ENCODE measurements at places on chromosomes 12 and 14. TPM values are rescaled to one million over a fixed set of nuclear protein-coding genes. Genes with fewer than 3 reads are reported as not detected.

LRP1 gene
- 464 TPM for total RNA-seq

SERPINA4 gene
- not detected for total RNA-seq

TAS2R31 gene
- total RNA-seq: 2.6 TPM

HNF1A gene
- total RNA-seq: not detected

KRT78 gene
- total RNA-seq: not detected

SMCO2 gene
- total RNA-seq: 0.26 TPM

IL22 gene
- total RNA-seq: not detected

SALL2 gene
- 3.5 TPM for total RNA-seq

TAS2R50 gene
- 2.3 TPM for total RNA-seq

SERPINA9 gene
- total RNA-seq: not detected

DNA sequence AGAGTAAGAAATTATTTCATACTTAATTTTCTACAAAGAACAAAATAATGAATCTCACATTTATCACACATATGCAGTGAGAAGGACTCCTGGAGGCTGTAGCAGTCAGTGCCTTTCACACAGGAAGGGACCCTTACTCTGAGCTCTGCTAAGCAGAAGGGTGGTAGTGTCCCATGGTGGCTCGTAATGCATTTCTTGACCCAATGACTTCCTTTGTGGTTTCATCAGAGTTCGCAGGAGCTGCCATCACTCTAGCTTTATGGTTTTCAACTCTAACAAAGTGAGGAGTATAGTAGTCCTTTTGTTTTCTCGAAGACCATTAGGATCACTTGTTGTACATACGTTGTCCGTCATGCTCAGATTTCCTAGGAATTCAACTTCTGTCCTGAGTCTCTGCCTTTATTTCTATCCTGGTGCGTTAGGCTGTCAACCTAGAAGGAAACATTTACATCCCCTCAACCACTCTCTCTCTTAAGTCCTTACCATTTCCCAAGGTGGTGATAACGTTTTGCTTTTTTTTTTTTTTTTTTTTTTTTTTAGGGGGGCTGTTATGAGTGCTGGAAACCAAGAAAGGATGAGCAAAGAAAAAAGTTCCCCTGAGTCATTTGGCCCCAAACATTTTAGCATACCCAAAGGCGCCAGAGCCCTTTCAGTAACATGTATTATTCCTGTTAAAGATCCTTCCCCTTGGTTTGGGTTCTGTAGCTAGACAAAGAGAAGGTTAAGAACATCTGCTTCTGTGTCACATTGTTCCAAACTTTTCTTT is 37.2 kb downstream of the GABARAPL1 start:
- no peak for DNase-seq

DNA sequence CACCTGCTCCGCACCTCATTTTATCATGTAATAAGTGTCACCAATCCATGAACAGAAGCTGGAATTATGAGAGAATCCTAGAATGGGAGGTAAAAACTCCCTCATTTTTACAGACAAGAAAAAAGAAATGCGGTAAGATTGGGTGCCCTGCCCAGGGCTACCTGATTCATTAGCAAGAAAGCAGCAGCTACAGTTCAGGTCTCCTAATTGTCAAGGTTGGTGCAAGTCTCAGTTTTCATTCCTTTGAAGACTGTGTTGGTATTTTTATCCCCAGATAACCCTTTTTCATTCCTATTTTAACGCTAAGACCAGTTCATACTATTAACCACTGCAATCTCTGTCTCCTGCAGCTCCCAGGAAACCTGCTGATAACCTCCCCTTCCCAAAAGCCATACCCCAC is 6.9 kb downstream of the DUSP6 start:
- DNase-seq: no peak

GRCh38 chr12:21350975-21351374 is 16.3 kb upstream of the SLCO1A2 start:
- DNase-seq: no peak

DNA sequence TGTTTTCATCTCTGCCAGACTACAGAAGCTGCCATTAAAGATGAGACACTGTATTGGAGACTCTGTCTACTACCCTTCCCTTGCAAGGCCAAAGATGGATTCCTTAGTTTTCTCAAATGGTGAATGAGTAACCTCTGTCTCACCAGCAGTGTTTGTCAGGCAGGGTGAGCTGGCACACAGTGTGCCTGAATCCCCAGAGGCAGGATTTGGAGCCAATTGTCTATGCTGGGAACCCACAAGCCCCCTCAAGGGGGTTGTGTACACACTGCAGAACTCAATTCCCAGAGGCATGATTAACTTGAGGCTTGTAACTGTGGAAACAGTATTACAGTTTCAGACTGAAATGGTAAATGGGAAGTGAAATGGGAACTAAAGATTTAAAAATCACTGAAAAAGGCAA is 136.8 kb upstream of the PTPRB start:
- DNase-seq: peak; percentile 2

GRCh38 chr14:102594514-102595175 is 2.2 kb downstream of the RCOR1 start:
- peak; percentile 61 for DNase-seq

- DNase-seq: no peak
Measured at GRCh38 chr12:85147331-85147730, 111.2 kb downstream of the LRRIQ1 start.

- DNase-seq: no peak
Measured at GRCh38 chr14:85618978-85619377, 89.0 kb downstream of the FLRT2 start.

GRCh38 chr12:29350080-29350479 is 30.9 kb downstream of the ERGIC2 start:
- DNase-seq: peak; percentile 34

DNA sequence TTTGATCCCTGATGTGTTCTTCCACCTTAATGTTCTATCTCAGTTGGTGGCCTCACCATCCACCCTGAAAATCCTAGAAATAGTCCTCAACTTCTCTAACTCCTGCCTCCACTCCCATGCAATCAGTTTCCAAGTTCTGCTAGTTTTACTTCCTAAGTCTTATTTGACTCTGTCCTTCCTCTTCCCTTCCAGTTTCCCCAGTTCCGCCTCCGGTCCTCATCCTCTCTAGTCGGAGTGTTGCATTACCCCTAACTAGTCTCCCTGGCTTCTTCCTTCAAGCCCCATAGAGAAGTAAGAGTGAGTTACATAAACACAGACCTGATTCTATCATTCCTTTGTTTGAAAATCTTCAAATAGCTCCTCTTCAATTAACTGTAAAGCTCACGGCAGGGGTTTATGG is 236.5 kb downstream of the GXYLT1 start:
- no peak for DNase-seq

- DNase-seq: no peak
Measured at GRCh38 chr14:31660728-31661127, 99.5 kb downstream of the NUBPL start.

- no peak for DNase-seq
Measured at GRCh38 chr12:49962861-49963765, 1.4 kb downstream of the AQP5 start.

DNA sequence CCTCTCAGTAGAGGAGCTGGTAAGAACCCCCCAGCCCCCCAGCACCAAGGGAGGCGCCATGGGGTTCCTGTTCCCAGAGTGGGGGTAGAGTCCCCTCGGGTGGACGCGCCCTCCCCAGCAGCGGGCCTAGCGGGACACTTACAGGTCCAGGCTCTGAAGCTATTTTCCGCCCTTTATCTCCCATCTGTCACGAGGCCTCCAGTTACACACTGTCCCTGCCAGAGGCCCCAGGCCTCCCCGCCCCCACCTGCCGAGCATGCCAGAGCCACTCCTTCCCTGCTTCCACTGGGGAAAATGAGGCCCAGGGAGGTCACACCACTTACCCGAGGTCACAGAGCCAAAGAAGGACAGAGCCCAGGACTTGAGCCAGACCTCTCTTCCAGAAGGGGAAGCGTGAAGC is 3.1 kb downstream of the C14orf180 start:
- DNase-seq: no peak
